ENCODE measurements at places on chromosomes 7 and 10.

DNA sequence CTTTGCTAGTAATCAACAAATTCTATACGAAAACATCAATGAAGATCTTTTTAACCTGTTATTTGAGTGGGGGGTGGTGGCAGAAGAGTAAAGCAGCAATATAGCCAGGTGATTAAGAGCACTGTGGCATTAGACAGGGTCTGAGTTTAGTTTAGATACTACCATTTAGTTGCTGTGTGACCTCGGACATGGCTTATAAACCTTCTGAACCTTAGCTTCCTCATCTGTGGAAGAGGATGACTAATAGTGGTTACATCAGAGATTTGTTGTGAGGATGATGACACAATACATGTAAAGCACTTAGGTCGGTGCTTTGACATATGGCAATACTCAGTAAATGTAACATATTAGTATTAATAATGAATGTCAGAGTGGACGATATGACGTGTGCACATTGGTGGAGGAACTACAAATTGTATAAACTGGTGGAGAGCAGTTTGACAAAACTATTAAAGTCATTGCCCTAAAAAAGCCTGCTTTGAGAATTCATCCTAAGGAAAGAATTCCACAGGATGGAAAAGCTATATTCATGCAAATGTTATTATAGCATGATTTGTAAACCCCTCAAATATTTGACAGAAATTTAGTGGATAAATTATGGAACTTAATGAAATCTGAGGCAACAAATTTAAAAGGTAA is 24.3 kb downstream of the SPAG6 start:
- no peak for DNase-seq

DNA sequence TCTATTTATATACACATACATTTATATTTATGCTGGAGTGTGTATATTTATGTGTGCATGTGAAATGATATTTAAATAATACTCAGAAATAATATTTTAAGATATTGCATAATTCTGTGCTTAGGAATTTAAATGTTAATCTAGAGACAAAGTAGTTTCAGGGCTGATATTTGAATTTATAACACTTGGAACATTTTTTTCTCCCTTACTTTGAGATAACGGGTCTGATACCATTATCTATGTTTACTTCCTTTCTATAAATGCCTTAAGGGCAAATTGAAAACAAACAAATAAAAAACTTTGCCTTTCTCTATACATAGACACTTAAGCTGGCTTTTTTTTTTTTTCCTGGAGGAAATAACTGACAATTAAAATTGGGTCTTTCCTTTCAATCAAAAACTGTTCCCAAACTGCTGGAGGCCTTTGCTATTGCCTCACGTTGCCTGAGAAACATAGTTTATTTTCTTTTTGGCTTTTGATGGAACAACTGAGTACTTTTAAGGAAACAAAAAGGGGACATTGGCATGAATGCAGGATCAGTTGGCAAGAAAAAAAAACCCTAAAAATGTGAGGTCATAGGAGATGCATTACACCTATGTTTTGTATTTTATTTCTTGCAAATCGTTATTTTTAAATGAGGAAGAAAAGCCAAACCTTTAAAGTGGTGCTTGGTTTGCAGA is 98.7 kb downstream of the ITGA8 start:
- DNase-seq = no peak

DNA sequence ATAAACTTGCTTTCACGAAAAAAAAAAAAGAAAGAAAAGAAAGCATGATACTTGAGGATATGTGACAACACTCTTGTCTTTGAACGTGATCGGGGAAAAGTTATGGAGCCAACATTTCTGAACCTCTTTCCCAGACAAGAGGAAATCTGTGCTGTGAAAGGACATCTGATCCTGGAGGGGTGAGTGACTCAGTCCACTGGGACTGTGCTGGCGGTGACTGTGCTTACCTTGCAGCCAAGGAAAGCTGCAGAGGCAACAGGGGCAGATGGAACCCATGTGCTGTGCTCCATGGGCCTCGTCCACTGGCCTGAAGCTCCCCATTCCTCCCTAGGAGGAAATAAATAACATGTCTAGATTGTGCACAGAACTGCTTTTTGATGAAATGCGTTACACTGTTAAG is 116.5 kb upstream of the RAB11FIP2 start:
- no peak for DNase-seq

DNA sequence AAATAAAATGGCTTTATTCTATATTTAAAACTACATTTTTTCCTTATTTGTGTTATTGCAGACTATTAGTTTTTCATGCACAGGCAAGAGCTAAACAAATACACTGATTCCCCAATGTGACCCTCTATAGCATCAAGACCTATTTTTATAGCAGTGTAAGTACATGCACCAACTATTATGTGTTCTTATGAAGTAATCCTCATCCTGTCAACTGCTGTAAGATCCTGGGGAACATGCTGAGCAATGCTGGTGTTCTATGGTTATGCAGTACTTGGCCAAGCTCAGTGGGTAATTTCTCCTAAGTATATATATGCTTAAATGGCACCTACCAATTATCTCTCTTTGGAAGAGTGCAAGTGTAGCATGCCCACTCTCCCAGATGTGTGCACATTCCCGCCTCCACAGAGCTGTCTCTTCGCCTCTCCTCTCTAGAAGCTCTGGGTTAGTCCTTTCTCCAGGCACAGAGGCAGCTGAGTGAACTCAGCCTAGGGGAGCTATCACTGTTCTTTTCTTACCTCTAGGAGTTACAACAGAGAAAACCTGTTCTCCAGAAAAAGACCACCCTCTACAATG is 428.8 kb downstream of the KCNMA1 start:
- DNase-seq = no peak

DNA sequence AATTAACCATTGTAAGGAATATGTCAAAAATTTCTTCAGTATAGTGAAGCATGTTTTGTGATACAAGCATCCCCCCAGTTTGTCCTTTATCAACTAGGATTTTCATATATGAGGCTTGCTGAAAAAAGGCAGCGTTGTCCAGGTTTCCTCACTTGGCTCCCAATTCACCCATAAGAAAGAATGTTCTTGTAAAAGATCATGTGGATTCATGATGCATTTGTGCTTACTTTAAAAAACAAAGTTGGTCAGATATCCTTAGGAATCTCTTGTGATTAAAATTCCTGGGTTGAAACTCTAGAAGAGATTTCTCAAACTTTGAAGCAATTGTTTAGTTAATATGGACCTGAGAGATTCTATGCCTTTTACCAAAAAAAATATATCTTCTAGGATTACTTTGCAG is 181.8 kb downstream of the KIAA1217 start:
- DNase-seq = no peak

DNA sequence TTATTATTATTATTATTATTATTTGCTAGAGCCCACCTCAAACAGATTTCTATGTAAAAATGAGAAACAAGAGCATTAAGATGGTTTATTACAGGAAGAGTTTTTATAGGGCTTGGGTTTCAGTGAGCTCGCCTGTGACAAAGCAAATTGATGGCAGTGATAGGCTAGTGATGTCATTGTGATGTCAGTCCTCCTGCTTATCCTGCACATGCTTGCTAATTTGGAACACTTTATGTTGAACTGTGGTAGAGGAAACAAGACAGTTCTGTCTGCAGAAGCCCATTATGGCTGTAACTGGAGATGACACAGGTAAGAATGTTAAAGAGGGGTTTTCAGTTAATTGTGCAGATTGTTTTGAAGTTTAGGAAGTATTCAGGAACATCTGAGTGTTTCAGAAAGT is 68.3 kb downstream of the CREM start:
- peak; percentile 27 for DNase-seq

DNA sequence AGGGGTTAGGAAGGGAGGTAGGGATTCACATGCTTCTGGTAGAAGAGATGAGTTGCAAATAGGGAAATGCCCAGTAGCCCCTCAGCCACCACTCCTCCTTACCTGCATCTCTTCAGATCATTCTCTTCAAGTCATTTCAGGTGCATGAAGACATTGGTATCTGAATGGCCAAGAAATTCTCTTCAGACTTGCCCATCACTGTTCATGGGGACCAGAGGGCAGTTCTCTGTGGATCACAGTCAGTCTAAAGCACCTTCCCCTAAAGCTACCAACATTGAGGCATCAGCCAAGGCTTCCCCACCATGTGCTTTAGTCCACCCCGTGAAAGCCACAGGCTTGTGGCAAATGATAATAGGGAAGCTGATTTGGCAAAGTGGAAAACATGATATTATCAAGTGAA is 319.4 kb upstream of the ZNF32 start:
- no peak for DNase-seq

DNA sequence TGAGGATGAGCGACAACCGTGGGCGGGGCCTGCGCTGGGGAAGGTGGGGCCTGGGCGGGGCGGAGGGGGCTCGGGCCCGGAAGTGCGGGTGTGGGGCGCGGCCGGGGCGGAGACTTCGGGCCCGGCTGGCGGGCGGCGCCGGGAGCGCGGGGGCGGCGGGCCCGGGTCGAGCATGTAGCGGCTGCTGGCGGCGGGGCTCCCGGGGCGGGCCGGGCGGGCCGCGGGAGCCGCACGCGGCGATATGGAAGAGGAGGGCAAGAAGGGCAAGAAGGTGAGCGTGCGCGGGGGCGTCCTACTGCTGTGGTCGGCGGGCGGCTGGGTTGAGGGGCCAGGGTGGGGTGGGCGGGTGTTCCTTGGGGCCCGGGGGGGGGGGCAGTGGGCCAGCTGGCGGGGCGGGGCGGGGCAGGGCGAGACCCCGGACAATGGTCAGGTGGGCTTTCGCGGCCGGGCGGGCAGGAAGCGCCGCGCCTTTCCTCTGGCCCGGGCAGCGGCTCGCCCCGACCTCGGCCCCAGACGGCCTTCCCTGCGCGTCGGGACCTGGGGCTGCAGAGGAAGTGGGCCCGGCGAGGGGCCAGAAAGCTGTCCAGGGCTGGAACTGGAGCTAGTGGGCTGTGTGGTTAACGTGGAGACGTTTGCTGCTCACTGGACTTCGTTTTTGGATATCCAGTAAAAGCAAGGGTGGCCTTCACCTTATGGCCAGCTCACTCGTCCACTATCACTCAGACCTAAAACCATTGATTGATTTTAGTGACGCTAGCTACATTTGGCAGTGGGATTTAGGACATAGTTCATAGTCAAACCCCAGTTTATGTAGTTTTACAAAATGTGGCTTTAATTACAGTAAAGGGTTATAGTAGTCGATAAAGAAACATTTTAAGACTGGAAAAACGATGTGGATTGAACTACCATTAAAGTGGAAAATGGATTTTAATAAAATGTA is at the start of gene CCM2:
CCM2 (plus strand) TSS at position 109 of the 940 bp plus-strand sequence; CDS start at position 242, 133 bp downstream.
- no peak for DNase-seq

DNA sequence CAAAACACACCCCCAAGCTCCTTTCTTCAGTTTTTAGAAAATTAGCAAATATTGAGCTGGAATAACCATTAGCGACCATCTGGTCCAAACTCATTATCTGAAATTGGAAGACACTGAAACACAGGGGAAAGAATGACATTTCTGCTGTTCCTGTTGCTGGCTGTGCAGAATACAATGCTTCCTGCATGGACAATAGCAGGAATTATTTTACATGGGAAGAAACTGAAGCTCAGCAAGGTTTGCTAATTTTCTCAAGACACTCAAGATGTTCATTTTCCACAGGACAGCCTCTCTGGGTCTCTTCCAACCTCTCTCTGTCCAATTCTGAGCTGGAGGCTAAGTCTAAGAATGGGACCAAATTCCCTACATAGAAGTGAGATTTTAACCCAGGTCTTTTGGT is 81.9 kb upstream of the TNS3 start:
- DNase-seq = no peak

DNA sequence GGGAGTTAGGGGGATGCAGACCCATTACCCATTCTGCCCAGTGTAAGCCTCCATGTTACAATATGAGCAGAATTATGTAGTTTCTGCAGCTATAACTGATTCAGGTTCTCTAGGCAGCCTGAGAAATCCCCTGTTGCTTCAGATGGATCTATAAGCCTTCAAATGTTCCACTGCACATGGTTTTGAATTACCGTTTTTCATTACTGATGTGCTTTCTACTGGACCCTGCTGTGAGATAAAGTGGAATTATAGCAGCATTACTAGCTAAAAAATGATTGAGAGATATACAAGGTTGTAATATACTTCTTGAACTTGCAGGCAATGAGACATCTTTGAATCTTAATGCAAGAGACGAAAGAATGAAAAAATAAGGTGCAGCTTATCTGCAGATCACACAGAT is 38.4 kb upstream of the ANAPC16 start:
- DNase-seq = no peak

DNA sequence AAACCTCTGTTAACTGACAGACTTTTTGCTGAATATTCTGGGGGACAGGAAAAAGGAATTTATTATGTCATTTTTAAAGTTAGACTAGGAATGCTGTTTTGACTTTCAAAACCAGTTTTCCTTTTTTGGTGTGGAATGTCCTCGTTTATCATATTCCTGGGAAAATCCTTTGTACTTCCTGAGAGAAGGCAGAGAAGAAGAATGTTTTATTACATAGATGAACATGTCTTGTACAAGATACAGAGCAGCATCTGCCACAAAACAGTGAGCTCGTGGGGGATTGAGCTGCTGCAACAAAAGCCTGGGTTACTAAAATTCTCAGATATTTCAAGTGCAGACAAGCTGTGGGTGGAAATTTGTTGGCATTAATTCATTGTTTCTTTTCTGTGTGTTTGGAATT is 20.2 kb downstream of the MCU start:
- no peak for DNase-seq

Measured in activated CD8-positive, alpha-beta memory T cell treated with anti-CD3 and anti-CD28 coated beads for 1 hour (primary cell).